ENCODE measurements at places on chromosomes 11 and 22.

GRCh38 chr11:116037861-116038260, 533.6 kb upstream of the CADM1 start:
- H3K4me1 ChIP-seq: no peaks in the 10 kb centered on the region
- no peaks in the 10 kb centered on the region for H3K27me3 ChIP-seq
- H3K36me3 ChIP-seq: no peaks in the 10 kb centered on the region
- DNase-seq: no peak

GRCh38 chr11:134725716-134726639, 313.9 kb upstream of the B3GAT1 start:
- H3K4me3 ChIP-seq: no peak overlapping the region
- H3K27ac ChIP-seq: no peak overlapping the region
- H3K27me3 ChIP-seq: peaks cover 8% of the 10 kb centered on the region

GRCh38 chr22:44107340-44107739, 73.4 kb upstream of the PARVG start:
- H3K27ac ChIP-seq: no peak overlapping the region
- H3K36me3 ChIP-seq: no peaks in the 10 kb centered on the region
- H3K4me1 ChIP-seq: no peaks in the 10 kb centered on the region
- no peak for DNase-seq
- no peak overlapping the region for H3K4me3 ChIP-seq

GRCh38 chr11:113332023-113332422, 17.6 kb downstream of the TTC12 start:
- H3K4me1 ChIP-seq: no peaks in the 10 kb centered on the region
- H3K27me3 ChIP-seq: no peaks in the 10 kb centered on the region
- H3K27ac ChIP-seq: no peak overlapping the region

DNA sequence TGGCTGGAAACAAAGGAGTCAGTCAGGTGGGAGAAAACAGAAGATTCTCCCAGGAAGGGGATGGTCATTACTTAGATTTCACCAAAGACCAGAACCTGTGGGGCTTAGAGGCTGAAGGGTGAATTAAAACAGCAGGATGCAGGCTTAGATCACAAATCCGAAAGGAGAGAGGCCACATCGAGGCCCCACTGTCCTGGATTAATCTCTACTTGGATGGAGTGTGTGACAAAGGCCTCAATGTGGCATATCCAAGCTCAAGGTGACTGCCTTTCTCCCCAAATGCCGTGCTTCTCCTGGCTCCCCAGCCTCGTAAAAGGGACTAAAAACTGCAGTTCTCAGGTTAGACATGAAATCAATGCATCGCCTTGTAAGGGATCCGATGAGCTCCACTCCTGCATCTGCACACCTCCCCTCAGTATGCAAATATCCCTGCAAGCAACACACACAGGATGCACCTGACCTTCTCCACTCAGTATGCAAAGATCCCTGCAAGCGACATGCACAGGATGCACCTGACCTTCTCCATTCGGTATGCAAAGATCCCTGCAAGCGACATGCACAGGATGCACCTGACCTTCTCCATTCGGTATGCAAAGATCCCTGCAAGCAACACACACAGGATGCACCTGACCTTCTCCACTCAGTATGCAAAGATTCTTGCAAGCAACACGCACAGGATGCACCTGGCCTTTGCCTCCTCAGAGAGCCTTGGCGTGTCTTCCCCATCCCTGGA, 447.4 kb downstream of the BRD1 start:
- H3K4me1 ChIP-seq: no peaks in the 10 kb centered on the region
- H3K27me3 ChIP-seq: no peaks in the 10 kb centered on the region
- no peak overlapping the region for H3K4me3 ChIP-seq
- H3K36me3 ChIP-seq: no peaks in the 10 kb centered on the region

DNA sequence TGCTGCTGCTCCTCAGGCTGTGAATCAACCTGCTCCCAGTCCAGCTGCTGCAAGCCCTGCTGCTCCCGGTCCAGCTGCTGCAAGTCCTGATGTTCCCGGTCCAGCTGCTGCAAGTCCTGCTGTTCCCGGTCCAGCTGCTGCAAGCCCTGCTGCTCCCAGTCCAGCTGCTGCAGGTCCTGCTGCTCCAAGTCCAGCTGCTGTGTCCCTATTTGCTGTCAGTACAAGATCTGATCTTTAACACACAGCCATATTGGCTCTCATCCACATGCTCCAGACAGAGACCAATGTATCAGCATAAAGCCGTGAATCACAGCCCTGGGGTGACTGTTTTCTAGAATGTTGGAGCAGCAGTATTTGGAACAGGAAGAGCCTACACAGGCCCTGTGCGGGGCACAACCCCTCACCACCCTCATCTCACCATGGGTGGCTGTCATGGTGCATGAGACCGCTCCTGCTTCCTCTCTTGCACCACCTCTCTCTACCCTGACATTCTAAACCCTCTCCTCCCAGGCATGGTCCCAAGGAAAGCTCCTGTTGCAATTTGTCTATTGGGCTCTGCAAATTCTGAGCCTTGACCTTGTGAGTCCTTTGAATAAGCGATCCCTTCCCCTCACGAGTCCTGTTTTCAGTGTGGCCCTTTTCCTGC, 3.5 kb downstream of the KRTAP5-10 start:
- no peaks in the 10 kb centered on the region for H3K4me1 ChIP-seq
- no peaks in the 10 kb centered on the region for H3K27me3 ChIP-seq
- no peaks in the 10 kb centered on the region for H3K36me3 ChIP-seq
- H3K4me3 ChIP-seq: no peak overlapping the region

- H3K4me1 ChIP-seq: peaks cover 61% of the 10 kb centered on the region
- H3K36me3 ChIP-seq: no peaks in the 10 kb centered on the region
- peak overlapping the region; percentile 88 for H3K27ac ChIP-seq
- no peak for DNase-seq
- no peaks in the 10 kb centered on the region for H3K27me3 ChIP-seq
- H3K4me3 ChIP-seq: no peak overlapping the region
These were observed 2.6 kb upstream of the C11orf91 start for GRCh38 chr11:33703234-33703633.

GRCh38 chr11:110711448-110711775, 825 bp downstream of the ARHGAP20 start:
- DNase-seq: no peak
- peak overlapping the region; percentile 80 for H3K27ac ChIP-seq
- no peaks in the 10 kb centered on the region for H3K4me1 ChIP-seq
- peak overlapping the region; percentile 93 for H3K4me3 ChIP-seq
- no peaks in the 10 kb centered on the region for H3K36me3 ChIP-seq

- DNase-seq: no peak
- peaks cover 38% of the 10 kb centered on the region for H3K4me1 ChIP-seq
- no peak overlapping the region for H3K27ac ChIP-seq
- peaks cover 2% of the 10 kb centered on the region for H3K27me3 ChIP-seq
- H3K4me3 ChIP-seq: no peak overlapping the region
These were observed 1.6 kb downstream of the THY1 start for GRCh38 chr11:119421351-119421750.

DNA sequence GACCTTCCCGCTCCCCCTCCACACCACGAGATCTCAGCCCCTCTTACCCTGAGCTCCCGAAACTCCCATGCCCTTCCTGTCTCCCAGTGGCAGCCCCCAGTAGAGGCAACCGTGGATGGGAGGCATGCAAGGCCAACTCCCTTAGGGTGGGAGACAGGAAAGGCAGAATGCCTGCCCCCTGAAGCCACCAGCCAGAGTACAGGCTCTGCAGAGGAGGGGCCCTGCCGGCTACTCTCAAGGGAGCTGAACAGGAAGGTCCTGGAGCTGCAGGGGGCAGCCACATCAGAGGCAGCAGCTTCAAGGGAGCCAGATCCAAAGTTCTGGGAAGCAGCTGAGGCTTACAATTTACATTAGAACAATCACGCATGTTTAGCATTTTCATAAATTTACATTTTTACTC, 38.3 kb downstream of the PDE2A start:
- no peak for DNase-seq
- H3K36me3 ChIP-seq: no peaks in the 10 kb centered on the region
- H3K27ac ChIP-seq: no peak overlapping the region
- no peaks in the 10 kb centered on the region for H3K27me3 ChIP-seq
- no peaks in the 10 kb centered on the region for H3K4me1 ChIP-seq

DNA sequence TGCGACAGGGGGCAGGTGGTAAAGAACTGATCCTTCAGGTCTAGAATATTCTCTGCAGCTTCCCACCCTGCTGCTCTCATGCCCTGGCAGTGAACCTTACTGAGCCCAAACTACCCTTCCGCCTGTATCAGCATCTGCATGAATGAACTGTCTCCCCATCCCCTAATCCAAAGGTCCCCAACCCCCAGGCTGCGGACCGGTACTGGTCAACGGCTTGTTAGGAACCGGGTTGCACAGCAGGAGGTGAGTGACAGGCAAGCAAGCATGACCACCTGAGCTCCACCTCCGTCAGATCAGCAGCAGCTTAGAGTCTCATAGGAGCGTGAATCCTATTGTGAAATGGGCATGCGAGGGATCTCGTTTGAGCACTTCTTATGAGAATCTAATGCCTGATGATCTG, 58.2 kb upstream of the LMO1 start:
- H3K27ac ChIP-seq: no peak overlapping the region
- H3K36me3 ChIP-seq: no peaks in the 10 kb centered on the region
- no peak for DNase-seq
- no peaks in the 10 kb centered on the region for H3K27me3 ChIP-seq

DNA sequence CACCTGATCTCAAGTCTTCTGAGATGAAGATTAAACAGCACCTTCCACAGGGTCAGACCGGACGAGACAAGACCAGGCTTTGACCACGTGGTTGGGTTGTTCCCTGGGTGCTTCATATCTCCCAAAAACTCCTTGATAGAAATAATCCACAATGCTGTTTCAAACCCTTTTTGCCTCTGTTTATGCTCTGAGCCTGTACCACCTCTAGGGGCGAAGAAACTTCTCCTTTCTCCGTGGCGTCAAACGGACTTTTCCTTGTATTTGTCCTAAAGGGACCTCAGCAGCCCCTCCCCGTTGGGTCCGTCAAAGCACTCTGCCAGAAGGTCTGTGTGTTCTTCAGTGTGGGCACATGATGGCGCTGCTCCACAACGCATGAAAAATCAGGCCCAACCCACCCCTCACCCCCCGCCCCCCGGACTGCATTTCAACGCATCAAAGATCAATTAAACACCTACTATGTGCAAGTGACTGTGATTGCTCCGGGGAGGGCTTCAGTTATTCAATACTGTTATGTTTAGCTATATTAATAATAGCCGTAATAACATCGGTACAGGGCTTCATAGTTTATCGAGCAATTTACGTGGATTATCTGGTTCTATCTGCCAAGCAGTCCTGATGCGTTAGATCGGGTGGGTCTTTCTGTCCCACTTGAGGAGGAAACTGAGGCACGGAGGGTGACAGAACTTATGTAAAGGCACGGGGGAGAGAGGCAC, 17.3 kb upstream of the EIF3D start:
- H3K27ac ChIP-seq: no peak overlapping the region
- peaks cover 46% of the 10 kb centered on the region for H3K27me3 ChIP-seq
- H3K4me1 ChIP-seq: no peaks in the 10 kb centered on the region
- no peaks in the 10 kb centered on the region for H3K36me3 ChIP-seq
- DNase-seq: no peak
- H3K4me3 ChIP-seq: no peak overlapping the region

DNA sequence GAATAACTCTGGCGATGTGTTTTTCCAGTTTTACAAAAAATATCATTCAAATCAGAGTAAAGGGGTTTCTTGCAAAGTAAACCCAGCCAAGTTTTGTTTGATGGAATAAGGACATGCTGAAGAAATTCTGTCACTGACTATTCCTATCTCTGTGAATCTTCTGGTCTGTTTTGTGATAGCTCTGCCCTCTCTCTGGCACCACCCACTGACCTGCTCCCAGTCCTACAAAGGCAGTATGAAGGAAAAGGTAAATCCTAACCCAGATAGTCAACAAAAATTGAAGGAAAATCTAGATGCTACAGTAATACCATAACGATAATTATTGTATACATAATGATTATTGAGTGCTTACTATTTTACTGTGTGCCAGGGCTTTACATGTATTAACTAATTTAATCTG, 76.3 kb upstream of the TP53AIP1 start:
- no peaks in the 10 kb centered on the region for H3K36me3 ChIP-seq
- H3K27ac ChIP-seq: no peak overlapping the region
- no peak for DNase-seq
- H3K4me3 ChIP-seq: no peak overlapping the region
- no peaks in the 10 kb centered on the region for H3K4me1 ChIP-seq

DNA sequence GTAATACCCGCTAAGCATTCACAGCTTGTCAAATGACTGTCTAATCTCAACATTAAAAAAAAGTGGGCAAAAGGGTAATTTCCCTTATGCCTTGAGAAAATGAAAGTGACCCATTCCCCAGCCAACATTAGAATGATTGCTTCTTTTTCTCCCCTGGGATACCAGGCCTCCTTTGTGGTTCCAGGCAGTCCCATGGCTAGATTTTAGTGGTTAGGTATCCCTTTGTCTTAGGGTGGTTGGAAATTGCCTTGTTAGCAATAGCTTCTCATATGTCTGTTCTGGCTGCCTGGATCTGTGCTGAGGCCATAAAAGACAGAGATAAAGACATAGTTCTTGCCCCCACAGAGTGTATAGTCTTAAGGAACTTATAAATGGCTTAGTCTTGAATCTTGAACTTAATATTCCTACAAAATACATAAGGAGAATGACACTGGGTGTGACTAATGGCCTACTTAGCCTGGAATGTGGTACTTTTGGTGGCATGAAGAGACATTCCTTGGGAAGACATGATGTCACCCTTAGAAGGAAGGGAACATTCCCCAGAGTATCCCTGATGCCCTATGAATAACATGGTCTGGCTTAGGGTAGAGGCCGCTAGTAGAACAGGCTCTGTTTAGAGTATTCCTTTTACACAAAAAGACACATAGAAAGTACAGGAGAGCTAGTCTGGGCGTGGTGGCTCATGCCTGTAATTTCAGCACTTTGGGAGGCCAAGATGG, 90.3 kb downstream of the ZBTB16 start:
- peak overlapping the region; percentile 53 for H3K27ac ChIP-seq
- no peaks in the 10 kb centered on the region for H3K27me3 ChIP-seq
- no peaks in the 10 kb centered on the region for H3K36me3 ChIP-seq
- H3K4me3 ChIP-seq: no peak overlapping the region

- H3K4me3 ChIP-seq: no peak overlapping the region
- H3K36me3 ChIP-seq: no peaks in the 10 kb centered on the region
- H3K27me3 ChIP-seq: no peaks in the 10 kb centered on the region
- DNase-seq: no peak
These were observed 23.3 kb downstream of the SCUBE1 start for GRCh38 chr22:43319661-43320486.

DNA sequence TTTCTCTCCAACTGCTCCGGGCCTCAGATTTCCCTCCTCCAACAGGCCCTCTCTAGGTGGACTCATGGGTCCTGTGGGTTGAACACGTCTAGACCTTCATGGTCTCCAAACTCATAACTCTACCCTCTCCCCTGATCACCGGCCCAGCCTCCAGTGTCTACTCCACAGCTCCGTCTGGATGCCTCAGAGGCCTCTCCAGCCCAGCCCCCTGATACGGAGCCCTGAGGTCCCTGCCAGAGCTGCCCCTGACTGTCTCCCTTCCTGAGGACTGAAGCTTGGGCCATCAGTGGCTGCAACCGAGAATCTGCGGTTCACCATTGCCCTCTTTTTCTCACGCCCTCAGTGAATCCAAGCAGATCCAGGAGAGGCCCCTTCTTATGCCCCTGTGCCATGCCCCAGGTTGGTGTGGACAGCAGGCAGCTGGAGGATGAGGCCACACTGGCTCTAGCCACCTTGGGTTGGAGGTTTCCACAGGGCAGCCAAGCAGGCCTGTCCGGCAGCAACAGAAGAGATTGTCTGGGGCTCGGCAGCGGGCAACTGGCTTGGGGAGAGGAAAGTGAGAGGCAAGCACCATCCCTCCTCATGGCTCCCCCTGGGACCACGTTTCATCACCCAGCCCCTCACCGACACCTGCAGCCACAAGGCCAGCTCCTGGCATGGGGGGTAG, 104.6 kb upstream of the FGF3 start:
- no peaks in the 10 kb centered on the region for H3K4me1 ChIP-seq
- no peak for DNase-seq
- no peaks in the 10 kb centered on the region for H3K36me3 ChIP-seq
- H3K4me3 ChIP-seq: no peak overlapping the region
- peaks cover 8% of the 10 kb centered on the region for H3K27me3 ChIP-seq
- no peak overlapping the region for H3K27ac ChIP-seq

All from tibial nerve (tissue), 4 donors.